ENCODE measurements at places on chromosomes 16 and 17.

GRCh38 chr16:56643080-56643778, 4.8 kb downstream of the MT1A start:
- peak; percentile 88 for DNase-seq

DNA sequence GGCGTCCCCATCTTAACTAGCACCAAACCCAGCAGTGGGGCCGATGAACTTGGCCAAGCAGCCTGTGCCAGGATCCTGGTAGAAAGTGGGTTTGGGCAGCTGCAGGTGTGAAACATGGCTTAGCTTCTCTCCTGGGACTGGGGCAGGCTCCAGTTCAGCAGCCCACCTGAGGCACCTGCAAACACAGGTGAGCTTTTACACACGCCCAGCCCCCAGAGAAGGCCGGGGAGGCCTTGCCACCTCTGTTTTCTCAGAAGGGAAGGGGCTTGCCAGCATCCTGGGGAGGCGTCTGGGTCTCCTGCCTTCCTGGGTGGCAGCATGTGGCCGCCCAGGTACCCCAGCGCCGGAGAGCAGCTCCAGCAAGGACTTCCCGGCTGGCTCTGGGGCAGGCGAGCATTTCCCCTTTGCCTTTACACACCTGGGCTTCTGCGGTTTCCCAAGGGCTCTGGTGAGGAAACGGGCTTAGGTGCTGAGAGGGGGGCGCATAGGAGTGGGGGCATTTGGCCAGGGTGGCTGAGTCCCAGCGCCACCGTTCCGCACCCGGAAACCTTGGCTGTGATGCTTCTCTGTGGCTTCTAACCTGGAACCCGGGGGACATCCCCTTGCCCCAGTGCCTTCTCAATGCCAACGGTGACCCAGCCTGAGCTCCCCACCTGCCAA, 81.6 kb upstream of the CBX4 start:
- DNase-seq, result no peak

DNA sequence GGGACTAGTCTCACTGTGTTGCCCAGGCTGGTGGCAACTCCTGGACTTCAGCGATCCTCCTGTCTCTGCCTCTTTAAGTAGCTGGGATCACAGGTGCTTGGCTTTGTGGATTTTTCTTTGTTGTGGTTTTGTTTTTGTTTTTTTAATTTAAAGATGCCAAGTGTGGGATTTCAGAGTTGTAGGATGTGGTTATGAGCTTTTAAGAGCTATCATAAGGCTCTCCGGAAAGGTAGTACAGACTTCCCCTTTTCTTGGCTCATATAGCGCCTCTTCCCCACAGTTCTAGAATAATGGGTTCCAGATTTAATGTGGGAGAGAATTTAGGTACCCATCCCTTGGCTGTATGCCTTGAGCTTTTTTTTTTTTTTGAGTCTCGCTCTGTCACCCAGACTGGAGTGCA, 17.1 kb downstream of the AKAP1 start:
- no peak for DNase-seq

DNA sequence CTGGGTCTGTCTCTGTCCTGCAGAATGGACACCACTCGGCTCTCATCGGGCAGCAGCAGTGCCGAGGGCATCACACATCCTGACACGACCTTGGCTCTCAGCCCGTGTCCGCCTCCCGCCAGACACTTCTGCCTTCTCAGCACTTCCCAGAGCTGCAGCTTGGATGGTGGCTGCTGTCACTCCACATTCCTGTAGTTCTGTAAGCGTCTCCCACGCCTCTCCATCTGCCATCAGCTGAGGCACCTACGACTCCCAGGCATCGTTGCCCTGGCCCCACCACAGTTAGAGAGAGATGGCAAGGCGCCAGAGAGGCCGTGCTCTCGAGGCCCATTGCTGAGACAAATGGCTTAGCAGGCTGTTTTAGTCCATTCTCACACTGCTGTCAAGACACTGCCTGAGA, 195.9 kb upstream of the CHMP6 start:
- no peak for DNase-seq

DNA sequence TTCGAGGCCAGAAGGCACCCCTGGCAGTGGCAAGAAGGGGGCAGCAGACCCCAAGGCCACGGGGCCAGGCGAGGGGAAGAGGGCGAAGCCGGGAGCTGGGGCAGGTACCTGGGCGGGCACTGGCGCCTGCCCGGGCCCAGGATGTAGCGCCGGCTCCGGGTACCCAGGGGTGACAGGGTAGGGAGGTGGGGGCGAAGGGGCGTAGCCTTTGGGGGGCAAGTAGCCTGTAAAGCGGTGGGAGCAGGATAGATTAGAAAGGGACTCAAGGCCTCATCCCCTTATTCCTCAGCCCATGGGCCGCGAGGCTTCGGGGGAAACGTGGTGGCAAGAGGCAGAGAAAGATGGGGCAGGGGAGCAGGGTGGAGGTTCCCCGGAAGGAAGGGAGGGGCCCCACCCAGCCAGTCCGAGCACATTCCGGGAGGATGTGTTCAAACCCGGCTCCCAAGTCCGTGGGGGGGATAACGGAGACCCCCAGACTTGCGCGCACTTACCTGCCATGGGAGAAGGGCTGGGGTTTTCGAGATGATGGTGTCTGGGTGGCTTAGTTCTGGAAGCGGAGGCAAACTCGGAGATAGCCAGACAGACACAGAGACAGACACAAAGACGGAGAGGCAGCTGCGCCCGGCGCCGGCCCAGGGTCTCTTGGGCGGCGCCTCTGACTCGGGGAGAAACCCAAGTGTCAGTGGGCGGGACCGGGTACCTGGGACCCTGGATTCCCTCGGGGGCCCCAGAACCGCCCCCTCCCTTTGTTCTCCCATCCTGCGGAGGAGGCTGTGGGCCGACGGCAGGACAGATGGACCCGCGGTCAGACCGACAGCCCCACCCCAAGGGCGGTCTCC, 493 bp downstream of the PLSCR3 start:
- DNase-seq, result peak; percentile 10

DNA sequence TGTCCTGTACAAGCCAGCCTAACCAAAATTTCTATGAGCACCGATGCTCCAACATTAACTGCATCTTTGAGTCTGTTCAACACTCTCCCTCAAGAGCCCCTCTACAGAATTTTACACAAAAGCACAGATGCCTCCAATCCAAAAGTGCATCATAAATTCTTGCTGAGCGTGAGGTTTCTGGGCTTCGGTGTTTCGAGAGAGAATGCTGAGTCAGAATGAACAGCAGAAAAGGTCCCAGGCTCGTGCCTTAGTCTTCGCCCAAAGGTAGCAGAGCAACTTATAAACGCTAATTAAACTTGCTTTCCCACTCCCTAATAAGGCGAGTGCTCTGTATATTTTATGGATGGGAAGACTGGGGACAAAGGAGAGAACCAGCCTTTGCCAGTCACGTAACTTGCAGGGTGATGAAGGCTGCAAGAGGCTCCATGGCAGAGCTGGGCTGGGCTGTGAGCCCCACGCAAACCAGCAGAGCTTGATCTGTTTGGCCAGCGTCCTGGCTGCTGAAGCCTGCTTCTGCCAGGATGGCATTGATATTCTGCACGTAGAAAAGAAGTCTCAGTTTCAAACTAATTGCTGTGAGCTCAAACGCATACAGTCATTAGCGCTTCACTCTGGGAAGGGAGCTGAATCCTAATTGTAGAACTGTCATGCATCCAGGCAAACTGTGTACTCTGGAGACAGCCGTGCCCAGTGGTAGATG, 138.5 kb downstream of the DNAH9 start:
- no peak for DNase-seq

DNA sequence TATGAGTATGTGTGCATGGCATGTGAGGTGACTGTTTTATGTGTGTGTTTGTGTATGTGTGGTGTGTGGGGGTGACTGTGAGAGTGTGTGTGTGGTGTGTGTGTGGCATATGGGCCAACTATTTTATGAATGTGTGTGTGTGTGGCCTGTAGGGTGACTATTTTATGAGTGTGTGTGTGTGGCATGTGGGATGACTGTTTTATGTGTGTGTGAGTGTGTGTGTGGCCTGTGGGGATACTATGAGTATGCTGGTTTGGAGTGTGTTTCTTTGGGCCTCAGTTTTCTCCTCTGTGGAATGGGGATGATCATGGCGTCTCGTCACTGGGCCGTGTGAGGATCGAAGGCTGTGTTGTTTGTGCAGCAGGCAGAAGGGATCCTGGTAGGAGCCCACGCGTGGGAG, 152.1 kb upstream of the PLCG2 start:
- no peak for DNase-seq

DNA sequence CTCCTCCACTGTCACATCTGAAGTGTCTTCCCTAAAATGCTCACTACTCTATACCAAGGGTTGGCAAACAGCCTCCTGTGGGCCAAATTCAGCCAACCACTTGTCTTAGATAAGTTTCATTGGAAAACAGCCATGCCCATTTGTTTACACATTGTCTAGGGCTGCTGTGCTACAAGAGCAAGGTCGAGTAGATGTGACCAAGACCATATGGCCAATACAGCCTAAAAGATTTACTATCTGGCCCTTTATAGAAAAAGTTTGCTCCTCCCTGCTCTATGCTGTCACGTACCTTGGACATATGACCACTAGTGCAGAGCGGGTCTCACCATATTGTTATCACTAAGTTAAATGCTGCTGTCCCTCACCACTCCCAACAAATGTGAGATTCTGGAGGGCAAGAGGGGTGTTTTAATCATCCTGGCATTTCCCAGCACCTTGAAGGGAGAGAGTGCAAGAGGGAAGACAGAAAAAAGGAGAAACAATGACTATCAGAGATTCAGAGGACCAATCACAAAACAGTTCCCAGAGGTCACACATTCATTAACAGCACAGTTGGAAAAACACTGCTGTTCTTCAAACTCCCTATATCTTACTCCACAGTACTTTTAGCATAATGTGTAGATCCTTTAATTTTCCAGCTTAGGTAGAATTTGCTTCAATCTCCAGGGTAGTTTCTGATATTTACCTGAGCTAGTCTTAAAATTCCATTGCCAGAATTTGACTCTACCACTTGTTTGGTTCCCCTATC, 13.2 kb downstream of the LSM12 start:
- no peak for DNase-seq

GRCh38 chr16:23679986-23680336, 1.3 kb downstream of the PLK1 start:
- no peak for DNase-seq

- DNase-seq, result no peak
Observed at GRCh38 chr17:1713160-1713877, 3.1 kb upstream of the TLCD2 start.

- DNase-seq, result peak; percentile 58
Observed at GRCh38 chr17:38579934-38580333, 25.8 kb downstream of the SRCIN1 start.

DNA sequence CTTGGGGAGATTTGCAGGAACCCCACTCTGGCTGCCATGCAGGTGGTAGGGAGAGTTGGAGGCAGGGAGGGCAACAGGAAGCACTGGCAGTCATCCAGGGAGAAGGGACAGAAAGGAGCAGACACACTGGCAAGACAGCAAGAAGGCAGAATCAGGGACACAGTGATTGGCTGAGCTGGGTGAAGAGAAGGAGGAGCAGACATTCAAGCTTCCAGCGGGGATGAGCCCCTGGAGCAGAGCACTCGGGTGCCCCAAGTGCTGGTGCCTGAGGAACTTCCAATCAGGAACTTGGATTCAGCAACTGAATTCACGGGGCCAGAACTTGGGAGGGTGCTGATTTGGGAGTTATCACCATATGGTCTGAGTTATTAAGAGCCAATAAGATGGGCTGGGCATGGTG, 6.3 kb upstream of the ITGA3 start:
- peak; percentile 84 for DNase-seq

DNA sequence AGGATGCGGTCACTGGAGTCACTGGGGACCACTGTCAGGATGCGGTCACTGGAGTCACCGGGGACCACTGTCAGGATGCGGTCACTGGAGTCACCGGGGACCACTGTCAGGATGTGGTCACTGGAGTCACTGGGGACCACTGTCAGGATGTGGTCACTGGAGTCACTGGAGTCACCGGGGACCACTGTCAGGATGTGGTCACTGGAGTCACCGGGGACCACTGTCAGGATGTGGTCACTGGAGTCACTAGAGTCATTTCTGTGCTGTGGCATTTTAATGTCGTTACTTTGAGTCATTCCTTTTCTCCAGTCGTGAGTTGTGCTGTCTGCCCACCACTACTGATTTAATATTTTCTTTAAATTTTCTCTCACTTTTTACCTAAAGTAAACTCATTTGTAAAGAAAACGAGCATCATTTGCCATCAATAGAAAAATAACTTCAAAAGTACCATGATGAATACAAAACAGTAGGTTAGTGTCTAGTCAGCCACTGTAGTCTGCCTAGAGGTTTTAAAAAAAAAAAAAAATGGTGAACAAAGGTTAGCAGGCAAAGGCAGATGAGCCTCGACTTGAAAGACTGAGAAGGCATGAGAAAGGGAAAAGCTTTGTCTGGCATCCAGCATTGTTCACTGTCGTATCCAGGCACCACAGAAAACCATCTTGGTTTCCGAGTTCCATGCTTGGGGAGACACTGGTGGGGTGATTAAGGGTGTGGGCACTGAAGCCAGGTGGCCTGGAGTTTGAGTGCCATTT, 346.6 kb downstream of the SNX29 start:
- DNase-seq, result no peak

GRCh38 chr16:88735616-88736015, 29.3 kb downstream of the CTU2 start:
- no peak for DNase-seq

DNA sequence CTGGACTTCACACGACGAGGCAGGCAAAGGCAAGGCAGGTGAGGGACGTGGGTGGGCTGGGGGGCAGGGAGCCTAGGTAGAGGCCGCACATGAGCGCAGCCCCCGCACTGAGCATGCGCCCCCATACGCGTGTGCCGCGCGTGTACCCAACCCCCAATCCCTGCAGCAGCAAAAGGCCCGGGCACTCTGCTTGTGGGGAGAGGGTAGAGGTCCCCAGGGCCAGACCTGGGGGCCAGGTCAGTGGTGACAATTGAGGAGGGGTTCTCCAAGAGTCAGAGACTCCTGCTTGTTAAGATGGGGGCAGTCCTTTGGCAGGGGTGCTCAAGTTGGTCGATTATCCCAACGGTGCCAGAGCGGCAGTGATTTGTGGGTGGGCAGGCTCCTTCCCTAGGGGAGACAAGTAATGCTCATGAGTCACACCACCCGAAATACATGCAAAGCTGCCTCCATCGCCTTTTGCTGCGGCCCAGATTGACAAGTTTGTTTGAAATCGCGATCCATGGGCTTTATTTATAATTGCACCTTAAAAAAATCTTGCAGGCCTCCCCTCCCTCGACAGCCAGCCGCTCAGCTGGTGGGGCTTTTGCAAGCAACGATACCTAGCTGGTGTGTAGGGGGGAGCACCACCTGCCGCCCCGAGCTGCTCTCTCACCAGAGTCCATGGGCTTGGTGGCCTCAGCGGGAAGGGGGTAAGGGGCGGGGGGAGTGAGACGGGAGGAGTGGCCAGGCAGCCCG, 1.1 kb upstream of the GIT1 start:
- DNase-seq, result peak; percentile 75
